ENCODE measurements at places on chromosomes 6 and 20.

DNA sequence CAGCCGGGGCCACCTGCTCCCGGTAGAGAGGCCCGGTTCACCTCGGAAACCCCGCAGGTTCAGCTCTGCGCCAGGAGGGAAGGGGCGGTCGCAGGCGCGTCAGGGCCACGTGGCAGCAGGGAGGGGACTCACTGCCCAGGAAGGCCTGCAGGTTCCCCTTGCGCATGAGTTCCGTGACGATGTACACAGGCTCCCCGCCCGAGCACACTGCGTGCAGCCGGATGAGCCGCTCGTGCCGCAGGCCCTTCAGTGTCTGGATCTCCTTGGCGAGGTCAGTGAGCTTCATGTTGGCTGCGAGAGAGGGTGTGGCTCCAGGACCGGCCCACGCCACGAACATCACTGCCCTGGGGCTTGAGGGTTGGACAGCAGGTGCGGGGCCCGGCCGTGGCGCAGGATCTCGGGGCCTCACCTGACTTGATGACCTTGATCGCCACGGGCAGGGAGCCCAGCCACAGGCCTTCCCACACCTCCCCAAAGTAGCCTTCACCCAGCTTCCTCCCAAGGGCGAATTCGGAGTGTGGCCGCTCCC is 4.9 kb upstream of the PTK6 start:
- H3K27ac ChIP-seq: no peak overlapping the region
- H3K27me3 ChIP-seq: no peaks in the 10 kb centered on the region
- DNase-seq: no peak

DNA sequence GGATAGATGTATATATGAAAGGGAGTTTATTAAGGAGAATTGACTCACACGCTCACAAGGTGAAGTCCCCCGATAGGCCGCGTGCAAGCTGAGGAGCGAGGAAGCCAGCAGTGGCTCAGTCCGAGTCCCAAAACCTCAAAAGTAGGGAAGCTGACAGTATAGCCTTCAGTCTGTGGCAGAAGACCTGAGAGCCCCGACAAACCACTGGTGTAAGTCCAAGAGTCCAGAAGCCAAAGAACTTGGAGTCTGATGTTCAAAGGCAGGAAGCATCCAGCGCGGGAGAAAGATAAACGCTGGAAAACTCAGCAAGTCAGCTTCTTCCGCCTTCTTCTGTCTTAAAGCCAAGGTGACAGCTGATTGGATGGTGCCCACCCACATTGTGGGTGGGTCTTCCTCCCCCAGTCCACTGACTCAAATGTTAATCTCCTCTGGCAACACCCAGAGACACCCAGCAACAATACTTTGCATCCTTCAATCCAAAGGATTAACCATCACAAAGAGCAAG is 102.6 kb upstream of the GJE1 start:
- H3K4me1 ChIP-seq: peaks cover 13% of the 10 kb centered on the region
- peak overlapping the region; percentile 60 for H3K4me3 ChIP-seq
- H3K27ac ChIP-seq: peak overlapping the region; percentile 86
- no peaks in the 10 kb centered on the region for H3K27me3 ChIP-seq
- no peaks in the 10 kb centered on the region for H3K36me3 ChIP-seq

DNA sequence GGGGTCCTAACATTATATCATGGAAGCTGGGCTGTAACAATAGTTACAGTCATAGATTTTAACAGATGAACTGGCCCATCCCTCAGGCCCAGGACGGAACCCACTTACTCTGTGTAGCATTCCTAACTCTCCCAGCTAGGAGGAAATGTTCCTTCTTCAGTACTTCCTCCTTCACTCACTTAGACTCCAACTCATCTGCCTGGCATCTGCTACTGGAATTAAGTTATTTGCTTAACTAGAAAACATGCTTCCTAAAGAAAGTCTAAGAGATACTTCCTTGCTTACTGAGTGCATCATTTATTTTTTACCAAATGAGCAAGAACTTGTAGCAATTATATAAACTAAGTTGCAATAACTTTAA is 20.5 kb downstream of the GCLC start:
- H3K27me3 ChIP-seq: no peaks in the 10 kb centered on the region
- H3K4me1 ChIP-seq: peaks cover 29% of the 10 kb centered on the region
- DNase-seq: no peak

DNA sequence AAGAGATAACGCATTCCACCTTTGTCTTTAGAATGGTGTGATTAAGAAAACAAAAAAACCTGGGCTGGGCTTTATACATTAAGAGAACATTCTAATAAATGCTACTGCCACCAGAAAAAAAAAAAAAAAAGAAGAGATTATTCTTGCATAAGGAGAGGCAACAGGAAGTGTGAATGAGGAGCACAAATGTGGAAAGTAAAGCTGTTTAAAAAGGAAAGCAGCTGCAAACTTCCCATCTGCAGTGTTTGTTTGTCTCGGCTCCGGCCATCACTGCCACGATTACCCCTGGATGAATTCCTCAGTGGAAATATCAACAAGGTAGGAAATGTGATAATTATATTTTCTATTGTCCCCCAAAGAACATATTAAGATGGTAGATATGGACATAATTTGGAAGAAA is 223.9 kb downstream of the PHF3 start:
- no peaks in the 10 kb centered on the region for H3K27me3 ChIP-seq
- H3K36me3 ChIP-seq: no peaks in the 10 kb centered on the region
- DNase-seq: no peak
- no peak overlapping the region for H3K4me3 ChIP-seq
- H3K4me1 ChIP-seq: no peaks in the 10 kb centered on the region

DNA sequence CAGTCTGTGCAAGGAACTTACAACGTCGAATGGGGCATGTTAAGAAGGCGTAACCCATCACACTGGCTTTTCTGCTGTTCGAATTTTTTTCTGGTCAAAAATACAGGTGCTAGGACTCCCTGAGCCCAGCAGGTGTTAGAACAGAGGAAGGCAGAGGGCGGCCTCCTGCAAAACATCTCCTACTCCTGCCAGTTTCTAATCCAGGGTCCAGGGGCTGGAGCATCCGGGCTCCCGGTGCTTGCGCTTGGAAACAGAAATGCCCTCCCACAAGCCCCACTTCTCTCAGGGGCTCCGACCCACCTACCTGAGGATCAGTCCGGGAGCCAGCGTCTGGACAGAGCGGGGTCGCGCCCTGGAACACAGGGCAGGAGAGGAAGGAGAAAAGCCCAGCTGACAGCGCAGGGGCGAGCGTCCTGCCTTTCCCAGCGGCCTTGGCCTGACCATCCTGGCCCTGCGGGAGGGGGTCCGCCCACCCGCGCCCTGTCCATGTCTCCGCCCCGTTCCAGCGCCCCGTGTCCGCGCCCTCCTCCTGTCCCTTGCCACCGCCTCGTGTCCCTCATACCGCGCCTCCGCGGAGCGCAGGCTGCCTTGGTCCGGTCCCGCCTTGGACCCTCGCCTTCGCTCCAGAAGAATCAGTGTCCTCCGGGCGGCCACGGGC is 14.8 kb upstream of the LPA start:
- no peaks in the 10 kb centered on the region for H3K36me3 ChIP-seq
- H3K27ac ChIP-seq: no peak overlapping the region
- DNase-seq: no peak
- H3K4me3 ChIP-seq: no peak overlapping the region

DNA sequence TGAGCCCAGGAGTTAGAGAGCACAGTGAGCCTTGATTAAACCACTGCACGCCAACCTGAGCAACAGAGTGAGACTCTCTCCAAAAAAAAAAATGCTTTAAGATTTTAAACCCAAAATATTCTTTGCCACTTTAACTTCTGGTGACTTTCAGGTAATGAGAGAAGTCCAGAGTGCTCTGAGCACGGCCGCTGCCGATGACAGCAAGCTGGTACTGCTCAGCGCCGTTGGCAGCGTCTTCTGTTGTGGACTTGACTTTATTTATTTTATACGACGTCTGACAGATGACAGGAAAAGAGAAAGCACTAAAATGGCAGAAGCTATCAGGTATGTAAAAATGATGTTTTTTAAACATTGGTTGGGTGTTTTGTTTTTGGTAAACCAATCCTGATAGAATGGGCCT is 66.4 kb downstream of the RPP40 start:
- H3K36me3 ChIP-seq: peaks cover 2% of the 10 kb centered on the region
- H3K4me3 ChIP-seq: no peak overlapping the region
- H3K27ac ChIP-seq: no peak overlapping the region
- H3K4me1 ChIP-seq: peaks cover 7% of the 10 kb centered on the region
- no peaks in the 10 kb centered on the region for H3K27me3 ChIP-seq

- no peaks in the 10 kb centered on the region for H3K27me3 ChIP-seq
- no peak for DNase-seq
- H3K27ac ChIP-seq: peak overlapping the region; percentile 36
- peaks cover 21% of the 10 kb centered on the region for H3K4me1 ChIP-seq
These were observed 62.4 kb downstream of the PDE10A start for GRCh38 chr6:165600606-165601005.

- H3K4me1 ChIP-seq: no peaks in the 10 kb centered on the region
- no peaks in the 10 kb centered on the region for H3K36me3 ChIP-seq
- no peak overlapping the region for H3K27ac ChIP-seq
- no peak for DNase-seq
- H3K4me3 ChIP-seq: no peak overlapping the region
These were observed 15.9 kb downstream of the OSBPL2 start for GRCh38 chr20:62254021-62254724.

DNA sequence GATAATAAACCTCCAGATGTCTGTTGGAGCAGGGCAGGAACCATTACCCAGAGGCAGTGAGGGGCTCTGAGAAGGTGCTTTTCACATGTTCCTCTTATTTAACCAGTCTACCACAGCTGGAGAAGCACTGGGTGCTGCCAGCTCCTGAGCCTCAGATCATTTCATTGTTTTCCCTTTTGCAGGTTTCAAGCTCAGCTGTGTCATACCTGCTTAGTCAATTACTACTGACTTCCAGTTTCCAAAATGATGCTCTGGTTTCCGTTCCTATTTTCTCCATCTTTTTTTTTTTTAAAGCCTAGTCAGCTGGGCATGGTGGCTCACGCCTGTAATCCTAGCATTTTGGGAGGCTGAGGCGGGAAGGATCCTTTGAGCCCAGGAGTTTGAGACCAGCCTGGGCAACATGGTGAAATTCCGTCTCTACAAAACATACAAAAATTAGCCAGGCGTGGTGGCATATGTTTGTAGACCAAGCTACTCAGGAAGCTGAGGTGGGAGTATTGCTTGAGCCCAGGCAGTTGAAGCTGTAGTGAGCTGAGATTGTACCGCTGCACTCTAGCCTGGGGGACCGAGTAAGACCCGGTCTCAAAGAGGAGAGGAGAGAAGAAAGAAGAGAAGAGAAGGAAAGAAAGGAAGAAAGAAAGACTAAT is 6.7 kb downstream of the FLOT1 start:
- H3K4me1 ChIP-seq: peaks cover 17% of the 10 kb centered on the region
- H3K27me3 ChIP-seq: no peaks in the 10 kb centered on the region
- no peak for DNase-seq

- no peak for DNase-seq
- no peaks in the 10 kb centered on the region for H3K27me3 ChIP-seq
- no peaks in the 10 kb centered on the region for H3K36me3 ChIP-seq
- no peak overlapping the region for H3K4me3 ChIP-seq
- no peaks in the 10 kb centered on the region for H3K4me1 ChIP-seq
These were observed 384.4 kb upstream of the JARID2 start for GRCh38 chr6:14861491-14861943.

- H3K4me3 ChIP-seq: no peak overlapping the region
- H3K27ac ChIP-seq: no peak overlapping the region
- no peaks in the 10 kb centered on the region for H3K4me1 ChIP-seq
- no peak for DNase-seq
- H3K27me3 ChIP-seq: peaks cover 17% of the 10 kb centered on the region
These were observed 35.9 kb downstream of the LY86 start for GRCh38 chr6:6624269-6624990.

DNA sequence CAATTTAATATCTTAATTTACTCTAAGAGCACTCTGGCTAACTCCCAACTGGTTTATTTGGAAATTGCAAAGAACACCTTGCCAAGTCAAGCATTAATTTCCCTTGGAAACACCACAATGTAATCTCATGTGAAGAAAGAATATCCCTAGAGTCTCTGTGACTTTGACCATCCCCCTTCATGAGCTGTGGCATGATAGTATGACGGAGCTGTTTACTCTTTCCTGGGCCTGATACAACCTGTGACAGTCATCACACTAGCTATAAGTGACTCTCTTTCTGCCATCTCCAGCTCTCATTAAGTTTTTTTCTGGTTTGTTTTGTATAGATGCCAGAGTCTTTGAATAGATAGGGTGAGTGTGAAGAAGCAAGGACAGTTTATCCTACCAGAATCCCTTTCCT is 470.3 kb upstream of the JARID2 start:
- H3K27me3 ChIP-seq: no peaks in the 10 kb centered on the region
- no peak overlapping the region for H3K4me3 ChIP-seq
- H3K4me1 ChIP-seq: no peaks in the 10 kb centered on the region
- H3K27ac ChIP-seq: no peak overlapping the region
- DNase-seq: no peak

DNA sequence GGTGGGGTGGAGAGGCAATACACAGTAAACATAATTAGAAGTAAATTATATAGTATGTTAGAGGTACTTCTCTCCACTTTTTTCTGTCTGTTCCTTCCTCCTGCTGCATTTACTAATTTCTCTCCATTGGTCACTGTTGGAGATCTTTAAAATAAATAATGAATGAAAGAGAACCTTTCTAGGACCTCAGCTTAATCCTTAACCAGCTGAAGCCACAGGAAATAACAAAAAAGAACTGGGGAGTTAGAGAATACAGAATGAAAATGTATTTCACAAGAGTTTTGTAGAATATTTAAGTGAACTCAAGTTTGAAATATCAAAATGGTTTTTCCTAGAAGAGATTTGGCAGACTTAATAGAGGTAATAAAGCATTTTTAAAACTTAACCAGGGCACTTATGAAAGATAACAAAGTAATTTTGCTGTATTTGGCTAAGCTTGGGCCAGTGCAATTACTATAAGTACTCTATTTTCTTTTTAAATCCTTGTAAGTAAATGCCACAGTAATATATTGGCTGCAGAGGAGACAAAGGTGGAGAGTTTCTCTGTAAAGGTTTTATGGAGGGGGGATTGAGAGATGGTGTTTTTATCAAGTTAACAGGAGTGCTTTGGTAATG is 405.0 kb downstream of the CDKAL1 start:
- H3K4me3 ChIP-seq: no peak overlapping the region
- DNase-seq: no peak
- H3K27me3 ChIP-seq: no peaks in the 10 kb centered on the region

DNA sequence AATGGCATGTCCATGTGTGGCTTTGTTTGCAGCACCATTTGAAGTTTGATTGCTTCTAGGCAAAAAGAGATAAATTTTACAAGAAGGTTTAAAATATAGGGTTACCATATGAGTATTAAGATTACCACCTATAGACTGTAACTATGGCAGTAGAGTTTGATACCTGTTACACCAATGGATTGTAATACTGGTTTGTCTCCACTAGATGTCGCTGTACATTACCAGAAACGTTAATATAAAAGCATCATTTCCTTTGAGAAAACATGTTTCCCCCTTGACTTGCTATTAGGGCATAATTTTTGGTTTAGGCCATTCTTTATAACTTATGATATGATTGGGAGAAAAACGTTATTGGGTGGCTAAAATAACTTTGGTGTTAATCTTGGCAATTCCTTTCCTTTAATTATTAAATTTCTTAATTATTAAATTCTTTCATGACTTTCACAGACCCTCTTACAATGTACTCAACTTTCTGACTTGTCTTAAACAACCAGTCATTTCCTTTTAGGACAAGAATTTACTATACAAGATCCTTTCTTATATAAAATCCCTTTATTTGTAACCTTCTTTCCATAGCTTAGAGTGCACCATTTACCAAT is 42.8 kb downstream of the HLA-DPB1 start:
- no peak overlapping the region for H3K4me3 ChIP-seq
- H3K27me3 ChIP-seq: peaks cover 23% of the 10 kb centered on the region
- H3K27ac ChIP-seq: no peak overlapping the region
- no peaks in the 10 kb centered on the region for H3K36me3 ChIP-seq
- peaks cover 5% of the 10 kb centered on the region for H3K4me1 ChIP-seq
- no peak for DNase-seq
